ENCODE measurements at places on chromosomes 3 and 15. TPM values are rescaled to one million over a fixed set of nuclear protein-coding genes. Genes with fewer than 3 reads are reported as not detected.

The GP9 gene
- total RNA-seq: not detected

The INSYN1 gene
- total RNA-seq: 168 TPM

The TERC gene
- 3.5 TPM for total RNA-seq

The KLHL40 gene
- 0.12 TPM for total RNA-seq

The P2RY14 gene
- total RNA-seq: 4.4 TPM

DNA sequence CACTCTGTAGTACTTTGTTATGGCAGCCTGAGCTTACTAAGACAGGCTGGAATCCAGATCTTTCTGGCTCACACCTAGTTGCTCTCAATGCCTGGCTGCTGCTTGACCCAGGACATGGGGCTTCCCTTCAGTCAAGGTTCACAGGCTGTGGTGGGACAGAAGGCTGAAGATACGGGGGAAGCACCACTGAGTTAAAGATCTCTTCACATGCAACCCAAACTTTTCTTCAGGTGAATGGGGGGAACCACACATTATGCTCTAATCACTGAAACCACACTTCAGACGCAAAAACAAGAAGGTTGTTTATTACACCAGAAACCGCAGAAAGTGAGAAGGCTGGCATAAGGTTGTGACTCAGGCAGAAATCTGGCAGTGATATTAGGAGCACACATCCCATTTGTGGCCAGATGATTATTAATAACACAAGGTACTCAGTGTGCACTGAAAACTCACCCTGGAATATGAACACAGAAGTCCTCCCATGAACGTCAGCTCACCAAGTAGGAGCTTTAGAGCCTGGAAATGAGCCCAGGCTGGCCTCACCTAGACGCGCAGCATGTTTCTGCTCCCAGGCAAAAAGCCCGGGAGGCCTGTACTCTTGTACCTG is 230.5 kb upstream of the CHRNA7 start:
- peak; percentile 60 for DNase-seq

DNA sequence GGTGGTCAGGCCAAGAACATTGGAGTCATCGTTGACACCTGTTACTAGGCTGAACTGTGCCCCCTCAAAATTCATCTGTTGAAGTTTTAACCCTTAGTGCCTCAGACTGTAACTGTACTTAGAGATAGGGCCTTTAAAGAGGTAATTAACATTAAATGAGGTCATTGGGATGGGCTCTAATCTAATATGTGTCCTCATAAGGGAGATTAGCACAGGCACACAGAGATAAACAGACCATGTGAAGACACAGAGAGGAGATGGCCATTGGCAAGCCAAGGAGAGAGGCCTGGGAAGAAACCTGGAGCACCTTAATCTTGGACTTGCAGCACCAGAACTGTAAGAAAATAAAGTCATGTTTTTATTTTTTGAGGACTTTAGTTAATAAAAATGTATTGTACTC is 59.6 kb downstream of the PLCL2 start:
- no peak for DNase-seq

DNA sequence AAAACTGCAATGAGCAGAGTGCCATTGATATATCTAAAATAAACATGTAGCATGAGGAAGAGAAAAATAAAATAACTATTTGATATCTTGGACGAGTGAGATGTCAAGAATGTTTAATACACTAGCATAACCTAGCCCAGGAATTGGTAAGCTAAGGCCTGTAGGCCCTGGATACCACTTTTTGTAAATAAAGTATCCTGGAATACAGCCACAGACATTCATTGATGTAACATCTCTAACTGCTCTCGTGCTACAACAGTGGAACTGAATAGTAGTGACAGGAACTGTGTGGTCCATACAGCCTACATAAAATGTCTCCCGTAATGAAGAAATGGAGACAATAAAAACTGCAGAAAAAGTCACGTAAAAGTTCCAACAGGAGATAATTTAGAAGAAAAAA is 869.0 kb downstream of the AGBL1 start:
- DNase-seq: no peak

DNA sequence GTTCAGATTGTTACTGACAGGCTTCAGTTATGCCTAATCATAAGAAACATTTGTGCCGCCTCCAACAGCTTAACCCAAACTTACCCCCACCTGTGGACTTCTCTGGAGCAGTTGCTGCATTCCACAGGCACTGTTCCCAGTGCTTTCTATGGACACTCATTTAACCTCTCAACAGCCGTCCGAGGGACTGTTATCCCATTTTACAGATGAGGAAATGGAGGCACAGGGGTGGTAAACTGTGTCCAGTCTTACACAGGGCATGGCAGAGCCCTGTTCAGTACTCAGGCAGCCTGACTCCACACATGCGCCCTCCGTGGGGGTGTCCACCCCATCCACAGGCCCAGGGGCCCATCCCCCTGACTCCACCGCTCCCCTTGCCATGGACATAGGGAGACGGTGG is 14.3 kb upstream of the TGM5 start:
- DNase-seq: no peak

DNA sequence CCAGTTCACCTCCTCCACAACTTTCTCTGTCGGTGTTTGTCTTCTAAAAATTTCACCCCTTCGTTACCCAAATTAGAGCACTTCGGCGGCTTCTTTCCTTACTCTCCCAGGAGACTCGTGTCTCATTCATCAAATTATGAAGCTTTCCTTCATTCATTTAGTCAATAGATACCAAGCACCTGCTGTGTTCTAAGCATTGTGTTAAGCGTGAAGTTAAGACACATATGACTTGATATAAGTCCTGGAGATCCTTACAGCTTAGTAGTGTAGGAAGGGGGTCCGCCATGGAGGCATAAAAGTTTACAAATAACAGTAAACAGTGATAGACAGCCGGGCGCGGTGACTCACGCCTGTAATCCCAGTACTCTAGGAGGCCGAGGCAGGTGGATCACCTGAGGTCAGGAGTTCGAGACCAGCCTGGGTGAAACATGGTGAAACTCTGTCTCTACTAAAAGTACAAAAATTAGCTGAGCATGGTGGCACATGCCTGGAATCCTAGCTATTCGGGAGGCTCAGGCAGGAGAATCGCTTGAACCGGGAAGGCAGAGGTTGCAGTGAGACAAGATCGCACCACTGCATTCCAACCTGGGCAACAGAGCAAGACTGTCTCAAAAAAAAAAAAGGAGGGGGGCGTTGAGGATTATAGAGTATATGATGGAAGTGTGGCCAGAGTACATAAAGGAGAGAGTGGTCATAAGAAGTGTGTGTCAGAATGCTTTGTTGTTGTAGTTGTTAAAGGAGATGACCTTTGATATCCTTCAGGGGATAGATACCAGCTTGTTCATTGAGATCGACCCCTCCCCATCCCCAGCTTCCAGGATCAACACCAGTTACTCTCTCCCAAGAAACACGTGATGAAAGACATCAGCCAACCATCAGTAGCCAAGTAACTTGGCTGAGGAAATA is 744 bp upstream of the CCDC32 start:
- DNase-seq: no peak

DNA sequence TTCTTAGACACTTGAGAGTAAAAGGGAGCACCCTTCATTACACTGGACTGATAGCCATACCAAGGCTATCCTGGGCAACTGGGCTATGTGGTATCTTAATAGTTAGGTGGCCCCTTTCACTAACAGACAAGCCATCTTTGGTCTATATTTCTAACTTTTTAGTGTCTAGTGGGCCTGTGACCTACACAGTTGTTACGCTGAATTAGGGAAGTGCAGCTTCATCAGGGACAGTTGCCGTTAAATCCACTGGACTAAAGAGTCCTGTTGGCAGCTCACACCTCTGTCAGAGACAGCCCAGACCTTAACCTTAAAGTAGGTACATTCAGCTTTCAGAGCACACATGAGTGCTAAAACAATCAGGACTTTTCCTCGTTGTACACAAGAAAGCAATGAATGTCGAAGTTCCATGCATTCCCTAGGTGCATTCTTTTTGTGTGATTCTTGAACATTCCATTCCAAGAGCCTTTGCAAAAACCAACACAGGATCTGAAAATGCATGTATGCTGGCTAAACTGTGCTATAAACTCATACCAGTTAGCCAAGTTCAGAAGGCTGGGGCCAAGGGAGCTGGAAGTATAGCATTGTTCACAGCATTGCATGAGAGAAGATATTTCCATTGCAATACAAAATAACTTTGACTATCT is 230.2 kb upstream of the EIF1B start:
- no peak for DNase-seq

DNA sequence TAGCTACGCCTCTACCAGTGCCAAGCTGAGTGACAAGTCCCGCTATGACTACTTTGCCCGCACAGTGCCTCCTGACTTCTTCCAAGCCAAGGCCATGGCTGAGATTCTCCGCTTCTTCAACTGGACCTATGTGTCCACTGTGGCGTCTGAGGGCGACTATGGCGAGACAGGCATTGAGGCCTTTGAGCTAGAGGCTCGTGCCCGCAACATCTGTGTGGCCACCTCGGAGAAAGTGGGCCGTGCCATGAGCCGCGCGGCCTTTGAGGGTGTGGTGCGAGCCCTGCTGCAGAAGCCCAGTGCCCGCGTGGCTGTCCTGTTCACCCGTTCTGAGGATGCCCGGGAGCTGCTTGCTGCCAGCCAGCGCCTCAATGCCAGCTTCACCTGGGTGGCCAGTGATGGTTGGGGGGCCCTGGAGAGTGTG is 5.7 kb downstream of the GRM2 start:
- DNase-seq: no peak

- no peak for DNase-seq
Observed at GRCh38 chr15:36831125-36831903, 251.9 kb downstream of the CDIN1 start.
